Pancreas (tissue), 10 donors: ENCODE measurements at places on chromosomes 3 and 15. TPM values are rescaled to one million over a fixed set of nuclear protein-coding genes. Genes with fewer than 3 reads are reported as not detected.
A peak's percentile ranks its signal among the peaks of the same experiment; 100 is the strongest.

DNA sequence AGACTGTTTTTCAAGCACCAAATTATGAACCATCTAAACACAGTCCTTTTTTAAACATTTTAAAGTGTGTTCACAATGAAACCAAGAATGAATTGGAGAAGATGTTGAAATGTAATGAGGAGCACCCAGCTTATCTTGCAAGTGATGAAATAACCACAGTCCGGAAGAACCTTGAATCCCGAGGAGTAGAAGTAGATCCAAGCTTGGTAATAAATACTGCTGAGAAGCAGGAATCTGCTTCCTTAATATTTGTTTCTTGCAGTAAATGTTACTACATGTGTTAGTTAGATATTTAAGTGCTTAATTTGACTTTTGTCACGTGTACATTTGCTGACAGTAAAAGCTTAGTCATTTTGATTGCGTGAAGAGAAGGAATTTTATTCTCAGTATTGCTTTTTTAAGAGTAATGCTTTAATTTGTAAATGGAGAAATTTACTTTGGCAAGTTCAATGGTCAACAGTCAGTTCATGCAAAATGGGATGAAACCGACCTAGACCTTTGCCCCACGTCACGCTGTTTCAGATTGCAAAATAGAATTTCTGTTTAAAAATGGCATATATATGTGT, 69.8 kb downstream of the OPA1 start:
- no peak overlapping the region for H3K27ac ChIP-seq
- no peak for DNase-seq
- H3K4me3 ChIP-seq = no peak overlapping the region
- no peaks in the 10 kb centered on the region for H3K4me1 ChIP-seq

DNA sequence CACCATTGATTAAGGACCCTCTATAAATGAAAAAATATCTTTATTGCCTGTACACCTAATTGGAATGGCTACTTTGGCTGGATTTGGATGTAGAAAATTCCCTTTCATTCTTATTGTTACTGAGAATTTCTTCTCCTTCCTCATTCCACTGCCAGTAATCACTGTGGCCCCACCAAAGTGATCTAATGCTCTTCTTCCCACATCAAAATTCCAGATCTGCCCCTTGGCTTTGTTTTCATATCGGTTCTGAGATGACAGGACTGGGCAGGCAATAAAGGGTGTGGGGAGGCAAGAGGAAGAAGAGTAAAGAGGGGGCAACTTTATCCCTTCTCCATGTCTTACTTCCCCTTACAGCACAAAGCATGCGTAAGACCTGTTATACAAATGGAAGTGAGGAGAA, 2.1 kb downstream of the ANKUB1 start:
- H3K4me1 ChIP-seq = no peaks in the 10 kb centered on the region
- H3K4me3 ChIP-seq = no peak overlapping the region
- no peak overlapping the region for H3K27ac ChIP-seq
- no peak for DNase-seq
- no peaks in the 10 kb centered on the region for H3K36me3 ChIP-seq

SNAPC5 gene
- 9.0 TPM for total RNA-seq

SPTBN5 gene
- total RNA-seq = 0.59 TPM

DNA sequence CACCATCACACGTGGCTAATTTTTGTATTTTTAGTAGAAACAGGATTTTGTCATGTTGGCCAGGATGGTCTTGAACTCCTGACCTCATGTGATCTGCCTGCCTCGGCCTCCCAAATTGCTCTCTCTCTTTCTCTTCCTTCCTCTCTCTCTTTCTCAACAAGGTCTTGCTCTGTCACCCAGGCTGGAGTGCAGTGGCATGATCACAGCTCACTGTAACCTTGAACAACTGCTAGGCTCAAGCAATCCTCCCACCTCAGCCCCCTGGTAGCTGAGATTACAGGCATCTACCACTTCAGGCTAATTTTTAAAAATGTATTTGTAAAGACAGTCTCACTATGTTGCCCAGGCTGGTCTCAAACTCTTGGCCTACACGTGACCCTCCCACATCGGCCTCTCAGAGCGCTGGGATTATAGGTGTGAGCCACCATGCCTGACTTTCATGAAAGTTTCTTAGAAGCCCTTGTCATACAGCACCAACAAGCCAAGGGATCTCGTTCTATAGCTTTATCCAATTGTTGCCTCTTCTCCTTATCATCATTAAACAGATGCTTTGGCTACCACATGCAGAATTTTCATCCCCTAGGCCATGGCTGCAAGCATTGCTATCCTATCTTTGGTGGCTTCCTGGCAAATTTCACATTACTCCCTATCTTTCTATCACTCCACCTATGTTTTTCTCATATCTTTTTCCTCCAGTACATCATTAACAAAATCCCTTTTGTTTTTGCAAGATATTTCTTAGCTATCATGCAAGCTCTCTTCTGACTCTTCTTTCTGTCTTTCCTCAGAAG, 5.7 kb downstream of the CCDC32 start:
- H3K4me3 ChIP-seq = no peak overlapping the region
- H3K27me3 ChIP-seq = no peaks in the 10 kb centered on the region
- H3K27ac ChIP-seq = no peak overlapping the region
- no peak for DNase-seq
- H3K4me1 ChIP-seq = no peaks in the 10 kb centered on the region

- no peak overlapping the region for H3K27ac ChIP-seq
- DNase-seq = no peak
- H3K4me1 ChIP-seq = no peaks in the 10 kb centered on the region
- no peak overlapping the region for H3K4me3 ChIP-seq
- H3K36me3 ChIP-seq = no peaks in the 10 kb centered on the region
- no peaks in the 10 kb centered on the region for H3K27me3 ChIP-seq
Observed at GRCh38 chr3:38111201-38111600, 25.7 kb downstream of the ACAA1 start.

DNA sequence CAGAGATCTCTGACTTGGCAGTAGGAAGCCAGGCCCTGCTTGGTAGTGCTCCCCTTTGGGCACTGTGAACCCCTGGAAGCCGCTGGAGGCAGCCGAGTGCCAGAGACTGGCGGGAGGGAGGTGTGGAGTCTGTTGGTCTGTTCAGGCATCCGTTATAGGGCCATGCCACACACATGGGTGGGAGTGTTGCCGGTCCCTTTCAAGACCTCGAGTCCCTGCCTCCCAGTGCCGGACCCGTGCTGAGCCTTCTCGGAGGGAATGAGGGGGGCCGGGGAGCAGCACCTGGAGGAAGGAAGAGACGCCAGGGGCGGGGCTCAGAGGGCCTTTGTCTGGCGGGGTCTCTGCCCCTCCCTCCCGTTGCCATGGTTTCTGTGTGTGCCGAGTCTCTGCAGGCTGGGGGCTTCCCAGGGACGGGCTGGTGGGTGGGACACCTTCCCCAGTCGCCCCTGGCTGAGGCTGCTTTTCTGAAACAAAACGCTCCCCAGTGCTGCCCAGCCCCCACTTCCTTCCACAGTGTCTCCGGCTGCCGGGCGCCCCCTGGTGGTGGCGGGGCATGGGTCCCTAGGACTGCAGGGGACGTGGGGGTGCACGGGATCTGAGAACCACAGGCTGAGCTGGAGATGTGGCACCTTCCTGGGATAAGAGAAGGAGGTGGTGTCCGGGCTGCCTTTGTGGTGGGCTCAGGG, 10.0 kb downstream of the GNAI2 start:
- H3K27me3 ChIP-seq = no peaks in the 10 kb centered on the region
- no peak overlapping the region for H3K4me3 ChIP-seq
- H3K36me3 ChIP-seq = no peaks in the 10 kb centered on the region
- no peaks in the 10 kb centered on the region for H3K4me1 ChIP-seq
- DNase-seq = peak; percentile 95
- H3K27ac ChIP-seq = peak overlapping the region; percentile 18

CYP1A2 gene
- not detected for total RNA-seq
